ENCODE measurements at places on chromosomes 12 and 14. TPM values are rescaled to one million over a fixed set of nuclear protein-coding genes. Genes with fewer than 3 reads are reported as not detected.

The PRPH gene
- total RNA-seq: not detected

DNA sequence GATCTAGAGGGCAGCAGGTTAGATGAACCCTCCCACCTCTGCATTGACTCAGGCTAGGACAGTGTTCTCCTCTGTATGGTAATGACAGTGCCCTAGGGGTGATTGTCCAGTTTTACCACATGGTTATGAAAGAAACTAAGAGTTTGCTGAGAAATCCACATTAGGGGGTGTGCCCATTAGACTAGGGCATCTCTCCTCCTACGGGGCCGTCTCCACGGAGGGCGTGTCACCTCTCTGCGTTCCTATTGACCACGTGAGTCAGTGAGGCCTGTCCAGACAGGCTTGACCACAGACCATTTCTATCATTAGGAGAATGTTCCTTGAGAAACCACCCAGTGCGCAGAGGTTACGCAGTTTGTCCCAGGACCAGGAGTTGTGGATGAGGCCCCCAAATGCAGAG is 8.3 kb downstream of the MVK start:
- H3K27me3 ChIP-seq: no peaks in the 10 kb centered on the region
- no peak for DNase-seq

The SDSL gene
- 1.4 TPM for total RNA-seq

- H3K36me3 ChIP-seq: no peaks in the 10 kb centered on the region
- DNase-seq: no peak
- peaks cover 19% of the 10 kb centered on the region for H3K4me1 ChIP-seq
- no peaks in the 10 kb centered on the region for H3K27me3 ChIP-seq
- no peak overlapping the region for H3K4me3 ChIP-seq
These were observed 3.4 kb downstream of the MYG1 start for GRCh38 chr12:53302903-53303302.

The SYNDIG1L gene
- not detected for total RNA-seq

GRCh38 chr14:62315631-62316030 is 553.4 kb downstream of the SNAPC1 start:
- H3K4me1 ChIP-seq: no peaks in the 10 kb centered on the region
- H3K27ac ChIP-seq: no peak overlapping the region
- DNase-seq: no peak
- H3K36me3 ChIP-seq: no peaks in the 10 kb centered on the region

DNA sequence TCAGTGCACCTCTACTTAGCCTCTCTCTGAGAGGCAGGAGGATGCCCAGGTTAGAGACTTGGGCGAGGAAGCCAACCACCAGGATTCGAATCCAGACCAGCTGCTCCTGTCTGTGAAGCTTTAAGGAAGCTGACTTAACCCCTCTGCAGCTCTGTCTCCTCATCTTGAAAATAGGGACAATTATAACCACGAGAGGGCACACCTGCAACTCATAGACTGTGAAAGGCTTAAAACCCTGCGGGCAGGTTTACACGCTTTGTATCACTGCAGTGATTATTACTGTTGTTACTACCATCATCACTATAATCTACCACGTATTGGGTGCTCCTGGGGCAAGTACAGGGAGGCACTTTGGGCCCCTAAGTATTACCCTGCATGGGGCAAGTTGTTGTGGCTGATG is 379.8 kb downstream of the VRK1 start:
- no peaks in the 10 kb centered on the region for H3K36me3 ChIP-seq
- H3K27me3 ChIP-seq: no peaks in the 10 kb centered on the region
- no peaks in the 10 kb centered on the region for H3K4me1 ChIP-seq
- no peak for DNase-seq
- no peak overlapping the region for H3K4me3 ChIP-seq

DNA sequence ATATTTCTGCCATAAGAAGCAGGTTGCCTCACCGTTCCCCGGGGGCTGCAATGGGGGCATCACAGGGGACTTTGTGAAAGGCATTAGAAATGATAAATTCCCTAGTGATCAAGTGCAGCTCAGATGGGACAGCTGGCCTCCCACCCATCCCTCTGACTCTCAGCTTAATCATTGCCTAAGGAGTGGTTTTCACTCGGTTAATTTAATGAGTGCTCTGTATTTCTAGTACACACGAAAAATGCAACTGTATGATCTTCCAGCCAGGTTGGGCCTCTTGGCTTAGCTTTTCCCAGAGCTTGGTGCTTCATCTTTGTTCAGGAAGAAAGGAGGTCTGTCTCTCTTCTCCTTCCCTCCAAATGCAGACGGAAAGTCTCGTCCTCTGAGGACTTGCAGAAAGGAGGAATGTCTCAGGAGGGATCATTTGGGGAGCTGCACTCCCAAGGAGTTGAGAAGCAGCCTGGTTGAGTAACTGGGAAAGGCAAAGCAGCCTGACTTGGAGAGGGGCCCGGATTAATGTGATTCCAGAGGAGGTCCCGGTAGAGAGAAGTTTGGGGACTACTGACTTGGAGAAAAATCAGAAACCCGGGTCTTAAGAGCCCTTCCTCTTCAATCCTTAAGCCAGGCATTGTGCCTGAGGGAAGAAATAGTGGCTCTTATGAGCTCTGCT is 7.2 kb downstream of the CD9 start:
- H3K36me3 ChIP-seq: no peaks in the 10 kb centered on the region
- no peak overlapping the region for H3K4me3 ChIP-seq
- no peaks in the 10 kb centered on the region for H3K27me3 ChIP-seq
- DNase-seq: no peak
- peaks cover 32% of the 10 kb centered on the region for H3K4me1 ChIP-seq
- H3K27ac ChIP-seq: peak overlapping the region; percentile 81

- no peak for DNase-seq
- H3K27ac ChIP-seq: no peak overlapping the region
- H3K4me3 ChIP-seq: no peak overlapping the region
- no peaks in the 10 kb centered on the region for H3K36me3 ChIP-seq
- H3K27me3 ChIP-seq: no peaks in the 10 kb centered on the region
These were observed 646.8 kb downstream of the C12orf50 start for GRCh38 chr12:87382436-87382835.

GRCh38 chr14:91358654-91359220 is 58.9 kb downstream of the CCDC88C start:
- no peak overlapping the region for H3K27ac ChIP-seq
- no peaks in the 10 kb centered on the region for H3K4me1 ChIP-seq
- H3K4me3 ChIP-seq: no peak overlapping the region
- DNase-seq: no peak

DNA sequence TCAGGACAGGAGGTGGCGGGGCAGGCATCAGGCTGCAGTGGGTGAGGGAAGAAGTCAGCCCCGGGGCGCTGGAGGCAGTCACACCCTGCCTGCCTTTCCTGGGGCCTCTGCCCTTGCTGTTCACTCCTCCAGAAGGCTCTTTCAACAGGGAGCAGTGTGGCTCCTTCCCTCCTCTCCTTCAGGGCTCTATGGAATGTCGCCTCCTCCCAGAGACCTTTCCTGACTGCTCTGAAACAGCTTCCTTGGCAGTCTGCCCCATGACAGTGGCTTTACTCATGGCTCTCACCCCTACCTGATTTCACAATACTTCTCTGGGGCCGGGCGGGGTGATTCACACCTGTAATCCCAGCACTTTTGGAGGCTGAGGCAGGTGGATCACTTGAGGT is 7.1 kb downstream of the RHOF start:
- H3K4me1 ChIP-seq: peaks cover 10% of the 10 kb centered on the region
- no peak overlapping the region for H3K27ac ChIP-seq
- H3K27me3 ChIP-seq: no peaks in the 10 kb centered on the region

DNA sequence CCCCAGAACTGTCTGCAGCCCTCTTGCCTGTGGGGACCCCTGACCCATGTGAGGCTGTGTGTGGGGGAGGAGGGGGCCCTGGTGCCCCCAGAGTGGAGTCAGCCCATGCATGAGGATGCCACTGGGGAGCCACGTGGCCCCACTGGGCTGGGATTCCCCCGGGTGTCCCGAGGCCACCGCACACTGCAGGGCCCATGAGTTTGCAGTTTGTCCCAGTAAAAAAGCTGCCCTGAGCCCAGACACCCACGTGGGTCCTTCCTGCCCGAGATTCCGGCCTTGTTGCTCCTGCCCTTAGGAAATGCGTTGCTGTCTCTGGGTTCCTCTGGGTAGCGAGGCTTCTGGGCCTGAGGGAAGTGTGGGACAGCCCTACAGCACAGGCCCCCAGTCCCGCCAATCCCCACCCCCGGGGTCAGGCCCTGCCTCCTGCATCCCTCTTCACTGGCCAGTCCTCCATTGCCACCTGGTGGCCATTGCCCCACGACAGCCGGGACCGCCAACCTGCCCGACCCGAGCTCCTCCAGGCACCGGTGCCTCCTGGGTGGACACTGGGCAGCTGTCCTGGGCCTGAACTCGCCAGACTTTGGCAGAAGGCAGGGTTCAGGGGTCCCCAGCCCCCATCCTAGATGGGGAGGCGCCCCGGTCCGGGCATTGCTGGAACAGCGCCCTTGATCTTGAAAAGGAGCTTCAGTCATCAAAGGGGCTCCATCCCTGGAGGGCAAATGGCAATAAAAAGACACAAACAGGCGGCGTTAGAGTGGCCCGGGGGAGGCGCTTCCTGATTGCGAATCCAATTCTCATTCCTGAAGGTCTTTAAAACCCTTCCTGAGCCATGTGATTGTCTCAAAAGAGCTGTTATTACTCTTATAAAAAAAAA is 15.6 kb upstream of the C14orf180 start:
- H3K27ac ChIP-seq: no peak overlapping the region
- no peaks in the 10 kb centered on the region for H3K36me3 ChIP-seq
- DNase-seq: no peak
- no peak overlapping the region for H3K4me3 ChIP-seq

- no peak overlapping the region for H3K4me3 ChIP-seq
- H3K4me1 ChIP-seq: no peaks in the 10 kb centered on the region
- H3K27ac ChIP-seq: no peak overlapping the region
- H3K27me3 ChIP-seq: no peaks in the 10 kb centered on the region
- DNase-seq: no peak
- no peaks in the 10 kb centered on the region for H3K36me3 ChIP-seq
These were observed 50.5 kb downstream of the B4GALNT3 start for GRCh38 chr12:510071-510825.

DNA sequence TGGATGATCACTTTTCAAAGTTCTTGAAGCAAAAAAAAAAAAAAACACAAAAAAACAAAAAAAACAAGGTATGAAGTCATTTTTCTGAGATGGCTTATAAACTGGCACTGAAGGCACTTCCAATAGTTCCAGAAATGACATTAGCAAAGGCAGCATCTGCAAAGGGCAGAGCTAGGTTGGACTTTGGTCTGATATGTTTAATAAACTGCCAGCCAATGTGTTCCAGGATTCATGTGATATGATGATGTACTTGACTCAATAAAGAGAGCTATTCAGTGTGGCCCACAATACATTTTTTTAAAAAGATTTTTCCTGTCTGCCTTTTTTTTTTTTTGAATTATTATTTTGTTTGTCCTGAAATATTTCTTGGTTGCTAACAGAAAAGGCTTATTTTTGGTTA is 79.6 kb downstream of the VRK1 start:
- no peak overlapping the region for H3K27ac ChIP-seq
- H3K27me3 ChIP-seq: no peaks in the 10 kb centered on the region
- no peak for DNase-seq
- H3K4me1 ChIP-seq: no peaks in the 10 kb centered on the region
- H3K36me3 ChIP-seq: no peaks in the 10 kb centered on the region

- H3K4me3 ChIP-seq: no peak within 1 kb of the TSS
- no peak within 1 kb of the TSS for H3K27ac ChIP-seq
- H3K27me3 ChIP-seq: no peaks in the 10 kb centered on the region
- no peaks in the 10 kb centered on the region for H3K36me3 ChIP-seq
These were observed at the start of gene GZMB for GRCh38 chr14:24634158-24634557. Gene GZMB, minus strand, starts transcription at chr14:24634190. Its CDS starts 30 bp downstream, at chr14:24634160.

The CABP1 gene
- 1.6 TPM for total RNA-seq

DNA sequence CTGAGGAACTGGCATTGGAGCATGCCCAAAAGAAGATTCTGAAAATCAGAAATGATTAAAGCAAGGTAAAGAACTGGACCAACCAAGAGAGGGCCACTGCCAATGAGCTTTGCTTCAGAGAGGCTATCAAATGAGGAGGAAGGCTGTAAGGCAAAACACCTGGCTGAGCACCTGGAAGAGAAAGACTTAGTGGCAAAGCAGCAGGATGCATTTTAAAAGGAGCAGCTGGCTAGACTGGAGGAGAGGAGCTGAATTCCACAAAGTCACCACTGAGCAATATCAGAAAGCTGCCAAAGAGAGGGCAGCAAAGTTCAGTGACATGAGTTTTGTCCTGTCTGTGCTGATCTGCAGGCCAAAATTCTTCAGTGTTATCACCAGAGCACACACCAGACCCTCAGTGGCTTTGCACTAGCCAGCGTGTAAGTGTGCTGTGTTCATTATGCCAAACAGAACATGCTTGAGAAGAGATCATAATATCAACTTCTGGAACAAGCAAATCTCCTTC is 338.7 kb downstream of the TRHDE start:
- no peaks in the 10 kb centered on the region for H3K36me3 ChIP-seq
- no peak for DNase-seq
- no peaks in the 10 kb centered on the region for H3K27me3 ChIP-seq
- no peaks in the 10 kb centered on the region for H3K4me1 ChIP-seq
- H3K4me3 ChIP-seq: no peak overlapping the region

The SERPINA10 gene
- total RNA-seq: 0.42 TPM

The AQP2 gene
- not detected for total RNA-seq

GRCh38 chr14:36646664-36647416 is 14.8 kb upstream of the PAX9 start:
- peaks cover 77% of the 10 kb centered on the region for H3K27me3 ChIP-seq
- peak overlapping the region; percentile 41 for H3K4me3 ChIP-seq
- no peak overlapping the region for H3K27ac ChIP-seq
- H3K36me3 ChIP-seq: no peaks in the 10 kb centered on the region

The PPP1R3E gene
- 6.2 TPM for total RNA-seq

The SERPINA3 gene
- total RNA-seq: 80.9 TPM

DNA sequence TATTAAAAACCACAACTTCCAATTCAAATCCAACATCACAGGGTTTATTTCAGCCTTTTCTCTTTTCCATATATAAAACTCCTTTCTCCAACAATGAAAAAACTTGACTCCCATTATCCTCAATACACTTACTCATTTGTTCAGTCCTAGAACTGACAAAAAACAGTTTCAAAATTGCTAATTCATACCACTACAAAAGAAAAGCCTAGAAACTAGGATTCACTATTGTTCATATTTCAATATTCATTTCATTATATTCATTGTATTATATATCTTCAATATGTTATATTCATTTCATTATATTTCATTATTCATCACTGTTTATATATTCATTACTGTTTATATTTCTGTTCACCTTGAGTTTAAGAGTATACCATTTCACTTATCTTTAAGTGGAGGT is 85.8 kb downstream of the NUMB start:
- H3K27me3 ChIP-seq: no peaks in the 10 kb centered on the region
- no peak overlapping the region for H3K4me3 ChIP-seq
- no peak overlapping the region for H3K27ac ChIP-seq

- no peak overlapping the region for H3K27ac ChIP-seq
- H3K27me3 ChIP-seq: no peaks in the 10 kb centered on the region
These were observed 19.8 kb upstream of the UNC79 start for GRCh38 chr14:93410893-93411292.
